K562 (cell line): ENCODE measurements at places on chromosomes 7 and 10.

DNA sequence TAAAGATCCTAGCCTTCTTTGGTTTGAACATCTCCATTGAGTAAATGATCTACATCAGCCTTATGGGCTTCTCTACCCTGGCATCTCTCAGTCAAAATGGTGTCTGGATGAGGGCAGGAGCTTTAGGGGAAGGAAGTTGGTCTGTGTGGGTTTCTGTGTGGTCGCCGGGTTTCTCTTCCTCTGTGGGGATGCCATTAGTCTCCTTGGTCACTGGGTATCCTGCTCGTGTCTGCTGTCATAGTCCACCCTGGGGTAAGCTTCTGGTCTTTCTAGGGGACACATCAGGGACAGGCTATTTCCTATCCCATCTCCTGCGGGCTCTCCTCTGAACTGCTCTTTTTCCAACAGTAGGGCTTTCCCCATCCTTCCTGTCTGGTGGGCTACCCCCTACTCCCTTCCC, 150.3 kb upstream of the NPY start:
- DNase-seq = no peak

DNA sequence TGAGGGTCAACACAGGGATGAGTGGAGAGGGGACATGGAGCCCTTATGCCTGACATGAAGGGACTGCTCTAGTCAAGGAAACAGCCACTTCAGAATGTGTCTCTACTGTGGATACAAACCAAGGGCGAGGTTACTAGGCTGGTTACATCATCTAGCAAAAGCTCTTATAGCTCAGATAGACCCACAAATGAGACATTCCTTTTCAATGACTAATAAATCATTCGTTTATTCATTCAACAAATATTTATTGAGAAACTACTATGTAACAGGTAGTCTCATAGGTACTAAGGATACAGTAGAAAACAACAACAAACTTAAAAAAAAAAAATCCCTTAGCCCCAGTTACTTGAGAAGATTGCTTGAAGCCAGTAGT, 219.5 kb downstream of the KIAA1217 start:
- DNase-seq = no peak

GRCh38 chr7:41570766-41571165, 132.1 kb downstream of the INHBA start:
- no peak for DNase-seq

GRCh38 chr7:158760936-158761335, 56.3 kb upstream of the NCAPG2 start:
- DNase-seq = no peak

DNA sequence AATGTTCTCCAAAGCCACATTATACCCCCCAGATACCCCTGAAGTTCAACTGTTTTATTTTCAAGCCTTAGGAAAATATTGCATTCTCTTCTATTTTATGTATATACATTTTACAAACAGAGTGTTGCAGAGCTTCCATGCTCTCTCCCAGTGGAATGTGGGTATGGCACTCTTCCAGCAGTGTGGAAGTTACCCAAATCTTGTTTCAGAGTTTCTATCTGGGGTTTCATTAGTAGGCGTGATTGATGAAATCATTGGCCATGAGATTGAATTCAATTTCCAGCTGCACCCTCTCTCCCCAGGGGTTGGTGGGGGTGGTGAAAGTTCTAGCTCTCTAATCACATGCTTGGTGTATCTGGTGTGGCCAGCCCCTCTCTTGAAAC, 350.4 kb downstream of the RPS24 start:
- DNase-seq = no peak

DNA sequence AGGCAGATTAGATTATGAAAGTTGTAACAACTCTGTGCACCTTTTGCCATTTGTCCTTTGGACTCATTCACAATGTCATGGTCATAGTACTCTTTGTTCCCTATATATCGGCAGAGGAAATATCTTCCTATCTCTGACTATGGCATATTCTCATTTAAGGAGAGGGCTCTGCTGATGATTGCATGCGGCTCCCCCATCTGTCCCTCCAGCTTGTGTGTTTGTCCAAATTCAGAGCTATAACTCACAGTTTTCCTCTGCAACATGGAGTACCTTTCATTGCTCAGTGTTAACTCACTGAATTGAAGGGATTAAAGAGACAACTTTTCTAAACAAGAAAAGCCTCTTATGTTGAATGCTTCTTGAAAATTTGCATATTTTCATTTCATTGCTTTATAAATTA, 145.5 kb downstream of the OTUD1 start:
- no peak for DNase-seq

DNA sequence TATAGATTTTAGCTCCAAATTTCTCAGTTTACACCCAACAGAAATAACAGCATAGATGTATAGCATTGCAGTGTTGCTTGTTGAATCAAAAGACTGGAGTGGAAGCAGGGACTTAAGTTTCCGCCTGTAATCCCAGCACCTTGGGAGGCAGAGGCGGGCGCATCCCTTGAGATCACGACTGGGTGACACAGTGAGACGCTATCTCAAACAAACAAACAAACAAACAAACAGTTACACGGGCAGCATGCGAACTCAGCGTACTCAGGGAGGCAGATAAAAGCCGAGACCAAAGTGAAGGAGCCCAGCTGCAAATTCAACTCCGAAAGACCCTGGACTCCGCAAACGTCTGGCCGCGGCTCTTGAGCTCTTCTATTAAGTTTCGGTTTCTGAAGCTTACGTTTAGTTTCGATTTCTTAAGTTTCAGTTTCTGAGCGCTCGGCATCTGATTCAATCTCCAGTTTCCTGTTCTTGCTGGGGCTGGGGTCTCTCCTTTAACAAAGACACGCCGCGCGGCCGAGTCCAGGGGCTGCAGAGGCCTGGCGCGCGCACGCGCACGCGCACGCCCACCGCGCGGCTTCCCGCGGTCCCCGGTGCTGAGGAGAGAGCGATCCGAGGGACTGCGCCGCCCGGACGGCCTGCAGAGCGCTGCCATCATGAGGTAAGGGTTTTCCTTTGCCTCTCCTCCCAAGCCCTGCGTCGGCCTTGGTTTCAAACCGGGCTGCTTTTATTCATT, at the start of gene IFIT5:
Gene IFIT5, plus strand, starts transcription at position 423 of the 733 bp plus-strand sequence. Its CDS starts 231 bp downstream, at position 654.
- peak; percentile 44 for DNase-seq

- peak; percentile 84 for DNase-seq
Observed at GRCh38 chr7:102321351-102322201, 34.7 kb downstream of the SPDYE6 start.

- peak; percentile 61 for DNase-seq
Observed at GRCh38 chr10:5659702-5660528, 6.5 kb downstream of the ASB13 start.
